Daoy (cell line): ENCODE measurements at places on chromosomes 5 and 9. TPM values are rescaled to one million over a fixed set of nuclear protein-coding genes. Genes with fewer than 3 reads are reported as not detected.

CREB3 gene
- 97.9 and 104 TPM in 2 replicates for total RNA-seq

GBA2 gene
- total RNA-seq: 23.6 and 24.8 TPM in 2 replicates

NIPAL4 gene
- total RNA-seq: 0.51 and 1.5 TPM in 2 replicates

FOXD4L5 gene
- total RNA-seq: not detected in 2 replicates

MLLT3 gene
- total RNA-seq: 2.1 and 3.8 TPM in 2 replicates

NMUR2 gene
- total RNA-seq: 0.30 TPM in 1 of 2 replicates, not detected in the other

FAM151B gene
- 4.3 and 7.0 TPM in 2 replicates for total RNA-seq

ADRB2 gene
- 2.1 and 3.7 TPM in 2 replicates for total RNA-seq

RANBP3L gene
- total RNA-seq: not detected in 2 replicates

CDH10 gene
- total RNA-seq: not detected in 2 replicates

COL23A1 gene
- 21.7 and 27.1 TPM in 2 replicates for total RNA-seq

FIBCD1 gene
- total RNA-seq: 3.3 and 11.0 TPM in 2 replicates

SARDH gene
- 0.45 and 1.2 TPM in 2 replicates for total RNA-seq

BAAT gene
- 0.29 TPM in 1 of 2 replicates, not detected in the other for total RNA-seq

BTNL9 gene
- total RNA-seq: 1.6 and 2.5 TPM in 2 replicates

ABLIM3 gene
- 6.4 and 10.6 TPM in 2 replicates for total RNA-seq

SLC4A9 gene
- not detected in 2 replicates for total RNA-seq

SLC9A3 gene
- 1.3 and 2.2 TPM in 2 replicates for total RNA-seq

GARIN3 gene
- total RNA-seq: not detected in 2 replicates

FRRS1L gene
- total RNA-seq: 0.03 TPM in 1 of 2 replicates, not detected in the other

TMEM171 gene
- total RNA-seq: 1.5 and 4.6 TPM in 2 replicates

PCSK1 gene
- total RNA-seq: 0.98 and 2.2 TPM in 2 replicates
